NCI-H1092 treated with DMSO at 0.1 percent for 48 hours (cell line): ENCODE measurements at places on chromosomes 7 and 10.

GRCh38 chr10:71767420-71768035, 5.8 kb downstream of the VSIR start:
- DNase-seq = no peak

- DNase-seq = no peak
These were observed 165.4 kb downstream of the KIAA1217 start for GRCh38 chr10:24374134-24374915.

DNA sequence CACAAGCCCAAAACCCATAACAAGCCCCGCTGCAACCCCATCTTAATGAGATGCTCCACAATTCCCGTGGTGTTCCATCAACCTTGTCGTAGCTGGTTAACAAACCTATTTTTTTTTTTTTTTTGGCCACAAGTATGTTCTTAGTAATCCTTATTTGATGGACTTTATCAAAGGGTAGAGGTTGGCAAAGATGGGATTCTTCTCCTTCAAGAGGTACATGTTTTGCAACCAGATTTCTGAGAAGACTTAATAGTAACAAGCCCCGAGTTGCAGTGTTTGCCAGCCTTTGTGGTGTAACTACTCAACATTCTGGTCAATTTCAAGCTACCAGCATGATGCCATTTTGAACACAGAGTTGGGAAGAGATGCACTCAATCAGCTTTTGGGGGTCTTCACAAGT, 181.7 kb downstream of the NRP1 start:
- no peak for DNase-seq

GRCh38 chr7:36306222-36306621, 83.4 kb upstream of the ANLN start:
- no peak for DNase-seq

- no peak for DNase-seq
These were observed 88.8 kb upstream of the ITGB1 start for GRCh38 chr10:33046792-33047191.

DNA sequence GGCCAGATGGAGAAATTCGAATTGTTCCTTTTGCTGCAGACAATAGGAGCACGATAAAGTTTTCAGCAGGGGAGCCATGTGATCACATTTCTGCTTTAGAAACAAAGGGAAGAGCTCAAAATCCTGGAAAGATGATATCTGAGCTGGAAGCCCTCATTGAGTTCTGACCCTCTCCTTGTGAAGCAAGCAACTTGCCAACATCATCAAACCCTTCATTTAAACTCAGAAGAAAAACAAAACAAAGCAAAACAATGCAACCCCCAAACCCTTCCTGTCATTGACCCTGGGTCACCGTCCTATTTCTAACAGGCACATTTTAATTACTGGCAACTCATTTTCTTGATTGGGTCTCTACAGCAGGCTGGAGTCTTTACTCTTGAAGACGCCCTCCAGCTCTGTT, 198.3 kb upstream of the ZNF32 start:
- DNase-seq = no peak

GRCh38 chr10:124119946-124120345, 26.5 kb upstream of the CHST15 start:
- no peak for DNase-seq

DNA sequence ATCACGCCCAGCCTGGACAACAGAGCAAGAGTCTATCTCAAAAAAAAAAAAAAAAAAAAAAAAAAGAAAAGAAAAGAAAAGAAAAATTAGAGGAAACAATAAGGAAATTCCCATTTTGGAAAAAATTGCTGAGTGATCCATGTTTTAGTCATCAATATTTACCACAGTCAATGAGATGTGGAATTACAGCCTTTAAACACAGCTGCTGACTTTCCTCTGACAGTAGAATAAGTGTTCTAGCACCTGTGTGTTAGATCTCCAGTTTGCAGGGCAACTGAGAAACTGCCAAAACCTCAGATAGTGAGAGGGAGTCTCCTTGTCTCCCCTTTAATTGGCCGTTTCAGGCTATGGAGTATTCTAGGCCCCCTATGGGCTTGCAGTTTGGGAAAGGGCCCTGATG, 520.1 kb downstream of the KCNMA1 start:
- DNase-seq = peak; percentile 16

GRCh38 chr10:78341953-78342614, 308.4 kb downstream of the RPS24 start:
- no peak for DNase-seq
